ENCODE measurements at places on chromosomes 3 and 15. TPM values are rescaled to one million over a fixed set of nuclear protein-coding genes. Genes with fewer than 3 reads are reported as not detected.

CLRN1 gene
- not detected for total RNA-seq

AHSG gene
- total RNA-seq: not detected

USP3 gene
- total RNA-seq: 51.9 TPM

CCK gene
- 1.4 TPM for total RNA-seq

PLSCR2 gene
- not detected for total RNA-seq

LRRN1 gene
- not detected for total RNA-seq

CXCR6 gene
- not detected for total RNA-seq

CLEC3B gene
- not detected for total RNA-seq

Measured in A549 treated with DMSO at 1 μM for 4 hours (cell line).